ENCODE measurements at places on chromosomes 11 and 22. TPM values are rescaled to one million over a fixed set of nuclear protein-coding genes. Genes with fewer than 3 reads are reported as not detected.

GRCh38 chr22:27580311-27580897 lies 221.2 kb downstream of the MN1 start:
- DNase-seq: no peak

The SPON1 gene
- 22.5 TPM for total RNA-seq

The OR5P2 gene
- total RNA-seq: not detected

DNA sequence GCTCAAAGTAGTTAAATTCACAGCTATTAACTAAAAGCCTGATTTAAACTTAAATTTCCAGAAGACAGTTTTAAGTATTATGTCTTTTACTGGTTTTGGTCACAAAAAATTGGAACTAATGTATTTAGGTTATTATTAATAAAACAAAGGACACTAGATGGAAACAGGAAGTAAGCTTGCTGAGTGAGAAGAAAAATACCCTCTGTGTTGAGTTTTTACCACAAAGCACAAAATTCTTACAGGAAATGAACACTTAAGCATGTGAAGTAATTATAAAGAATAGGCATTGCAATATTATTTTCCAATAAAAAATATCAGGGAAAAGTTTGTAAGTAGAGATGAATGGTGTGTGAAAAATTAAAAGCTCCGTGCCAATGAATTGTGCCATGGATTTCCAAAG lies 46.3 kb downstream of the PIK3C2A start:
- DNase-seq: no peak

DNA sequence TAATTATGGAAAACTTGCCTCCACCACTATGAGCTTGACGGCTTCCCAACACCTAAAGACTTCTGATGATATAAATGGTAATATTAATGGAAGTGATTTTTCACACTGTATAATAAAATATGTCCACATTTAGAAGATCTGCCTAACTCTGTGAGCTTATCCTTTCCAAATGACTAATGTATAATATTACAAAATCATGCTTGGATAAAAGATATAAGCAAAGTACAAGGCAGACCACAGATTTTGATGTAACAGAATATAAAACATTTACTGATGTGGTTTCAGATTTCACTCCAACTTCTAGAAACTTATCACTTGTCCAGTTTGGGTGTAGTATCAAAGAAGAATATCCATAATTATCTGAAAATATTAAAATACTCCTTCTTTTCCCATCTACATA lies 36.9 kb downstream of the GALNT18 start:
- no peak for DNase-seq

Measured in uterus (tissue), 4 donors.